ENCODE measurements at places on chromosomes 2 and 18.
A peak's percentile ranks its signal among the peaks of the same experiment; 100 is the strongest.

DNA sequence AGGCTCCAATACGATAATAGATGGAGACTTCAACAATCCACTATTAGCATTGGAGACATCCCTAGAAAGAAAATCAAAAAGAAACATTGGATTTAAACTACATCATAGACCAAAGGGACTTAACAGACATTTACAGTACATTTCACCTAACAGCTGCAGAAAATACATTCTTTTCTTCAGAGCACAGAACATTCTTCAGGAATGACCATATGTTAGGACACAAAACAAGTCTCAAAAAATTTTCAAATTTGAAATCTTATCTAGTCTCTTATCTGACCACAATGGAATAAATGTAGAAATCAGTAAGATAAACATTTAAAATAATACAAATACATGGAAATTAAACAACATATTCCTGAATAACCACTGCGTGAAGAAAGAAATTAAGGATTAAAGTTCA, 68.7 kb downstream of the STRADB start:
- DNase-seq, result no peak

GRCh38 chr18:45548614-45549013, 66.7 kb upstream of the SLC14A2 start:
- DNase-seq, result no peak

GRCh38 chr18:51425475-51425874, 228.0 kb upstream of the MEX3C start:
- peak; percentile 23 for DNase-seq

DNA sequence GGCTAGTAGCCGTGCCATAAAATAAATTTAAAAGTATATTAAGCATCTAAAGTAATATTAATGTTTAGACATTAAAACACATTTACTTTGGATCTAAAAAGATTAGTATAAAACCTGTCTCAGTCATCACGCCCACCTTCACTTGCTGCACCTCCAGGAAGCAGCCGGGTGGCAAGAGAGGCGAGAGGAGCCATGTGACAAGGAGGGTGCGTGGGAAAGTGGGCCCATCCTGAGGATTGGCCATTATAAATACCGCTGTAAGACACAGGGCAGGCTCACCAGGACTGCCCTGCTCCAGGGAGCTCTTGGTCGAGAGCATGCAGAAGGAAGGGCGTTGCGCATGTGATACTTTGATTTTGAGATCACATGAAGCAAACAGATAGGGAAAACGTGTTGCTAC, 34.4 kb upstream of the ALKAL2 start:
- no peak for DNase-seq

- peak; percentile 76 for DNase-seq
Observed at GRCh38 chr2:199977984-199978415, 22.6 kb downstream of the MAIP1 start.

- DNase-seq, result no peak
Observed at GRCh38 chr18:55250768-55251173, 291.5 kb upstream of the CCDC68 start.

DNA sequence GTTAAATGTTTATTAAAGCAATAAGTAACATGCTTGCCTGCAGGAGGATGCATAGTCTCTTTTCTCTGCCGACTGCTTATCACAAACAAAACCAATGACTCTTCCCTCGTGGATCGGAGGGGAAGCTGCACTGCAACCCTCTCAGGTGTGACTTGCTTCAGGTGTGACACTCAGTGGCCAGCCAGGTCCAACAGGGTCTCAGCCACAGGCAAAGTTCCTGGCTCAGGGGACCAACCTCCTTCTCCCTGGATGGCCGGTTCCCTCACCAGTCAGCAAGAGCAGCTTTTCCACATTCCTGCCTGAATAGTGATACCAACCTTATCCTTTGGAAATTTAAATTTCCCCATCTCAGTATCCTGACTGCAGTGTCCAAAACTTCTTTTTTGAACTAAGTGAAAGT, 383.5 kb downstream of the CMPK2 start:
- no peak for DNase-seq

DNA sequence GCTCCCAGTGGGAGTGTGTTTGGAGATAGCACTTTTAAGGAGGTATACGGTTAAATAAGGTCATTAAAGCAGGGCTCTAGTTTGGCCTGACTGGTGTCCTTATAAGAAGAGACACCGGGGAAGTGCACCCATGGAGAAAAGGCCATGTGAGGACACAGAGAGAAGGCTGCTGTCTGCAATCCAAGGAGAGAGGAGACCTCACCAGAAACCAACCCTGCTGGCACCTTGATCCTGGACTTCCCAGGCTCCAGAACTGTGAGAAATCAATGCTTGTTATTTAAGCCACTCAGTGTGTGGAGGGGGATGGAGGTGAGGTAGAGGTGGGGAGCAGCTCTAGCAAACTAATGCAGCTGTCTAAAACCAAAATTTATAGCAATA, 62.0 kb downstream of the RPL31 start:
- DNase-seq, result no peak

DNA sequence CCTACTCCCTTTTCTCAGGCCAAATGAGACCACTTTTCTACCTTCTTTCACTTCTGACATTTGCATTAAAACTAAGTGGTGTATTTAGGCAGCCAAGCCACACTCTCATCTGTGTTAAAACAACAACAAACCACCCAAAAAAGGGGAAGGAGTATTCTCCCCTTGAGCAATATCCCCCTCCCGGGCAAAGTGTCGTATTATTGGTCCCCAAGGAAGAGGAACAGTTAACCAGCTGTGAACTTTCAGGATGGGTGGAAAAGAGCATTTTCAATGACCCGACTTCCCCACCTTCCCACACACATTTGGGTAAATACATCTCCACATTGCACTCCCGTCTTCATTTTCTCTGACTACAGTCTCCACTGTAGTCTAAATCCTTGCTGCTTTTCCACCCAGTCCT, 44.3 kb downstream of the FEZ2 start:
- no peak for DNase-seq

- no peak for DNase-seq
Observed at GRCh38 chr18:8162802-8163201, 446.4 kb upstream of the RAB12 start.

DNA sequence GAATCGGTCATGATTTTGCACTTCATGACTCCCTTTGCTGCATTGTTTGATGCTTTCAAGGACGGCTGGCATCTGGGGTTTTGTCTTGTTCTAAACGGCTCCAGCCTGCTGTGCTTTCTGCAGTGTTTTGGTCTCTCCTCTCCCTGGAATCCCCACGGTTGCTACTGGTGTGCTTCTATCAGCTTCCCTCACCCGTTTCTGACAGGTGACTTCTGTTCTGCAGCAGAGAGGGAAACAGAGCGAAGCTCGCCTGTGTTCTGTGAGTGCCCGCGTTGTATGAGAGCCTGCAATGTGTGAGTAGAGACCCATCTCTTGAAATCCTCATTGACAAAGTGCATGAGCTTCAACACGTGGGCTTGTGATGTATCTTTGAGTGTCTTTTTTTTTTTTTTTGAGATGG, 102.8 kb downstream of the DCDC2C start:
- DNase-seq, result no peak

GRCh38 chr2:88187038-88187676, 17.0 kb downstream of the THNSL2 start:
- DNase-seq, result peak; percentile 35

GRCh38 chr18:12911929-12912703, 28.1 kb upstream of the PTPN2 start:
- DNase-seq, result no peak

DNA sequence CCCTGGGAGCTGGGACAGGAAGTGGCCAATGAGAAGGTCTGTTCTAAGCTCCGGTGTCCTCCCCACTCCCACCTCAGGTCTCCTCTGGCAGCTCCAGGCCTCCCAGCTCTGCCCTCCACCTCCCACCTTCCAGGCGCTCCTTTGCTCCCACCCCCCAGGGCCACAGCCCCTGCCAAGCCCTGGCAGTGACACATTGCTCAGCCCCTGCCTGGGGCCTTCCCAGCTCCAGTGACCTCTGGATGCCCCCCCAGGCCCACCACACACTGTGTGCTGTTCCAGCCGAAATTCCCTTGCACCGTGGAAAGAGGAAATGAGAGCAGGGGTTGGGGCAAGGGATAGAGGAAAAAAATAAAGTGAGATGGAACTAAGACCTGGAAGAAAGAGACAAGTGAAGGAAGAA, 289.6 kb downstream of the CYP26B1 start:
- DNase-seq, result no peak

- no peak for DNase-seq
Observed at GRCh38 chr2:233794128-233794658, 16.1 kb downstream of the MROH2A start.

- no peak for DNase-seq
Observed at GRCh38 chr2:20103530-20103929, 52.1 kb upstream of the LAPTM4A start.

DNA sequence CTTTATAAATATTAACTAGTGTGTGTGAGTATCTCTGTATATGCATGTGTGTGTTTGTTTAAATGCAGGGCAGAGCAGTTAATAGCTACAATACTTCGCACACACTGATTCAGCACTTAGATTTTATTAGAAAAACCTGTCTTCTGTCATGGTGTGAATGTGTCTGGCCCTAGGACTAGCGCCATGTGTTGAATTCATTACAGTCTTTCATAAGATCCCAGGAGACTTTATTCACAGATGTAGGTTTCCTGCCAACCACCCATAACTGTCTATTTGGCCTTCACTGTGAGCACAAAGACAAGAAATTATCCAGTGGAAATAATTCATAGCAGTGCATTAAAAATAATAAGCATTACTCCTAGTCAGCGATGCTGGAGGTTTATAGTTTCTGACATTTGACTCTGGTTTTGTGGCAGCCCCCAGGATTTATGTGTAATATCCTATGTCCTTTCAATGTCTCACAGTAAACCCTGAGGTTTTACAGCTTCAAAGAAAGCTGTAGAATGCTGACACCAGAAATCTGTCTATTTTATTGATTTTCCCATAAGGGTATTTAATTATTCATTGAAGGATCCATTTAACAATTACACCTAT, 93.9 kb downstream of the ZNF804A start:
- DNase-seq, result no peak

DNA sequence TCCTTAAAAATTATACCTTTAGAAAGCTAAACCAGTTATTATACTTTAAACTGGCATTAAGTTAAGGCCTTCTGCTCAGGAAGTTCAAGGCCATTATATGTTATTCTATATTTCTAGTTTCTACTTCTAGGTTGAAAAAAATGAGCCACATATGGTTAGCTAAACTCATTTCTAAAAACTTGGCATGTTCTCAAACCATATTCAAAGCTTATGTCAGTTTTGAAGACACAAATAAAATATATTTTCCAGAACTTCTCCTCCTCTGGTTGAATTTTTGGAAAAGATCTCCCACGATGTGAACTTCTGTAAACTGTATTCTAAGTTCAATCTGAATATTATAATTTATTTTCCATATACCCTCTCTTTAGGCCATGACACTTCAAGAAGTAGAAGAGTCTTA, 103.5 kb downstream of the NYAP2 start:
- no peak for DNase-seq

DNA sequence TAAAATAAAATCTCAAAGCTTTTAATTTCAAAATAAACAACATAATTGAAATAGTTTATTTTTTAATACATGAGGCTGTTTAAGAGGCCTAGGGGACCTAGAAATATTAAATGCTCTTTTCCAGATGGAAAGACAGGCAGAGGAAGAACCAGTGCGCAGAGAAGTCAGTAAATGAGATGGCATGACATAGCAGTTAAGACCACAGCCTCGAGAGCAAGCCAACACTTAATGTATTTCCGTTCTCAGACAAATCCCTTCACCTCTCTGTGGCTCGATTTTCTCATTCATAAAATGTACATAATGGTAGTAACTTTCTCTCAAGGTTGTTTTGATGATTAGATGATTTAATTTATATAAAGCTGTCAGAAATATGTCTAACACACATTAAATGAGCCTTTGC, 405.1 kb upstream of the CWC22 start:
- DNase-seq, result no peak

- no peak for DNase-seq
Observed at GRCh38 chr2:201107624-201108023, 8.3 kb upstream of the CFLAR start.

DNA sequence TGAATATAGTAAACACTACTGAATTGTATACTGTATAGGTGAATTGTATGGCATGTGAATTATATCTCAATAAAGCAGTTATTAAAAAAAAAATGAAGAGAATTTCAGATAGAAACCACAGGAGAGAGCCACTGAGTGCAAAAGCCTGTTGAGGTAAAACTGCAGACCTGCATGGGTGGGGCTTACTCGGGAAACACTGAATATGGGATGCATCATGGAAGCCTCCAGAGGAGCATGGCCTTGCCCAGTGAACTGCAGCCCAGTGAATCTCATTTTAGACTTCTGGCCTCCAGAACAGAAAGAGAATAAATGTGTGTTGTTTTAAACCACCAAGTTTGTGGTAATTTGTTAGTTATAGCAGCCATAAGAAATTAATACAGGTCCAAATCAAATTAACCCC, 15.7 kb downstream of the GPATCH11 start:
- DNase-seq, result no peak

- DNase-seq, result no peak
Observed at GRCh38 chr18:74683573-74683972, 85.9 kb downstream of the ZNF407 start.

DNA sequence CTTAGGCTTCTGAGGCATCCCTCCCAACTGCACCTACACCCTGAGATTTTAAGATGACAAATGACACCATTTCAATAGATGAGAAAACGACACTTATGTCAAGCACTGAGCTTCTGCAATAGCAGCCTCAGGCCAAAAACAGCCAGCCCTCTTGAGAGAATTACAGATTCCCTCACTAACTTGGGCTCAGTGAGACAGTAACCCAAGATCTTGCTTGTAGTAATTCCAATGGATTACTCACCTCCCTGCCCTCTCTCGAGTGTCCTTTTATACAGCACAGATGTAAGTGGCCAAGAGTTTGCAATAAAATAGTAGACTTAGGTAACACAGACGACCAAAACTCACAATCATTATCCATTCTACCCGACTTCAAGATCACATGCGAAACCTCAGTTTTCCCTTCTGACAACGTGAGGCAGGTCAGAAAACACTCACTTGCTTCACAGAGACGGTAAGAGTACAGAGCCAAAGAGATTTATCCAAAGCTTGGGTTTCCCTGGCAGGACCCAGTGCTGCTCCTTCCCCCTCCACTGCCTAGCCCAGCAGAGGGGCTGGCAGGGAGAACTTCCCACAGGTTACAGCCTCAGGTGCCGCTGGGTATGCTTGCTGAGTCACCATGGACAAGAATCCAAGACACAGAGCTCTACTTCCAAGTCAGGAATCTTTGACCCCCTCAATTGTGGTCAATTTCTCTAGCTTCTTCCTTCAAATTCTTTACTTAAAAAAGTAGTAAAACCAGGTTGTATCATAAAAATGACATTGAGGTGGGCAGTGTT, 181.4 kb downstream of the MYO5B start:
- DNase-seq, result no peak

- DNase-seq, result peak; percentile 26
Observed at GRCh38 chr2:88199912-88200682, 30.0 kb downstream of the THNSL2 start.

- no peak for DNase-seq
Observed at GRCh38 chr2:201638326-201638725, 5.0 kb downstream of the TMEM237 start.

DNA sequence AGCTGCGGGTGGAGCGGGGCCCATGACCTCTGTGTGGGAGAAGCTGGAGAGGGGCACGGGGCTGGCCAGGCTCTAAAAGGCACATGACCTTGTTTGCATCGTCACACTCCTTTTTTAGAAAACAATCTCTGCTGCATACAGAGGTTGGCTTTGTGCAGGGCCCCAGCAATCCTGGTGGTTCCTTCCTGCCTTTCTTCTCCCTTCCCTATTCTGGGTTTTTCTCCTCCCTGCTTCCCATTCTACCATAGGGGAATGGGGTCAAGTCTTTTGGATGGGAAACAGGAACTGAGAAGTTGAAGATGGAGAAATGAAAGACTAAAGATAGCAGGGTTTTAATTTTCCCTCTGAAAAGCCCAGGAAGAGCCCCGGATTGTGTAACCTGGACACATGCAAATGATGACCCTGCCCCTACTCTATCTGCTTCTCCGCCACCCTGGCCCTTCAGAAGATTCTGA, 53.9 kb downstream of the ASAP2 start:
- no peak for DNase-seq
